ENCODE measurements at places on chromosomes 1 and 21.

GRCh38 chr1:205450448-205450847, 5.4 kb downstream of the BLACAT1 start:
- DNase-seq, result no peak

GRCh38 chr1:219523411-219523810, 89.5 kb downstream of the ZC3H11B start:
- DNase-seq, result no peak

DNA sequence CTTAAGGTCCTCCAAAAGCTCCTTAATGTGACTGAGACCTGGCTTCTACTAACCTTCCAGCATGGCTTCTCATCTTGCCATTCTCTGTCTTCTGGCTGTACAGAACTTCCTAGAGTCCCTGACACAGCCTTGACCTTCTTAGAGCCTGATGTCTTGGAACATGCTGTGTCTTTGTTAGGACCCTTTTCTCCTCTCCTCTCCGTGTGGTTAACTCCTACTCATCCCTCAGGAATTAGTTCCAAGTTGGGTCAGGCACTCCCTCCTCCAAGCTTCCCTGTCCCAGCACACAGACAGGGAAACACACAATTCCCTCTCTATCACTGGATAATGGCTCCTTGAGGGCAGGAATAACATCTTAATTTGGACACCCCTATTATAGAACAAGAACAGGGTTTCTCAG, 275.4 kb upstream of the USP24 start:
- no peak for DNase-seq

DNA sequence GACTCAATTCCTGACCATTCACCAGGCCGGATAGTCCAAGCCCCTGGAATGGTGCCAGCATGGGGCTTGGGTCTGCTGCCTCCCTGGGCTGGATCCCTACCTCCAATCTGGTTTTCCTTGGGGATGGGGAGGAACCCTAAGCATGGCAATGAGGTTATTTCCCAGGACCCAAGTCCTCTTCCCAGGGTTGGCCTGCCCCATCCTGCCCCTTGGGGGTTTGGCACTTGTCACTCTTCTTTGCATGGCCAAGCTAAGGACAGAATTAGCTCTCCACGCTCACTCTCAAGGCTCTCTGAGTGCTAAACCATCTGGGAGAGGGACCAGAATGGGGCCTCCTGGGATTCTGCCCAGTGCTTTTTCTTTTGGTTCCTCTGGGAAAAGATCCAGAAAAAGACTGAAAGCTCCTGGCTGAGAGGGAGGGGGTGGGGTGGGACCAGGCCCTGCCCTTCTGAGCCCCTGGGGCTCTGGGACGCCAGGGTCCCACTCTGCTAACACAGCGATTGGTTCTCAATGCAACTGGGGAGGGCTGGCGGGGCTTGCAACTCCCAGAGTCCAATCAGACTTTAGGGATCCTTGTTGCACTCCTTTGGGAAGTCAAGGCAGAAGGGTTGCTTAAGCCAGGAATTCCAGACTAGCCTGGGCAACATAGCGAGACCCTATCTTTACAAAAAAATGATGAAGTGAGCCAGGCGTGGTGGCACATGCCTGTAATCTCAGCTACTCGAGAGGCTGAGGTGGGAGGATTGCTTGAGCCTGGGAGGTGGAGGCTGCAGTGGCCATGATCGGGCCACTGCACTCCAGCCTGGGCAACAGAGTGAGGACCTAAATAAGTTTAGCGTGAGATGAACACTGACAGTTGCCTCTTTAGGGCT, 52.7 kb downstream of the DHRS3 start:
- DNase-seq, result no peak

DNA sequence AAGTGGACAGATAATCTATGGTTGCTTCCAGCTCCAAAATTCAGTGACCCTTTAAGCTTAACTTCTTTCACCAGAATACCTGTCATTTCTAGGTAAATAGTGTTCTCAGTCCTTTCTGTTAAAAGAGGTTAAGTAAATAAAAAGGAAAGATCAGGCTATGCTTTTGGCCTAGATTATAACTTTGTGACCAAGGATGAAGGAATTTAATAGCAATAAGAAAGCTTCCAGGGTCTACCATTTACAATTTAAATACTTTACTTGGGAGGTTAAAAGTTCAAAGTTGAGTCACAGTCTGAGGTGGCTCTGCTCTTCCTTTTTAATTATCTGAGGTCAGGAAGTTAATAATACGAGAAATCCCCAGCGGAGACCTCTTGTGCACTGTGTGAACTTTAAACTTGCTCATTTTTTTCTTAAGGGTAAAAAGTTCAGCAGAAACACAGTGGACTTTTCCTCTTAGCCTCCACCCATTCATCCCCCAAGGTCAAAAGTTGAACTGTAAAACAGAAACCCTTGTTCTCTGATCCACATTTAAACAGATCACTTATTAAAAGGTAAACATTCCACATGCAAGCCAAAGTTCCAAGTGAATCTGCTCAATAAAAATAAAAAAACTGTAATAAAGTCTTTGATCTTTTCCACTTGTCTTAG, 187.1 kb downstream of the NRIP1 start:
- peak; percentile 32 for DNase-seq

- no peak for DNase-seq
These were observed 22.2 kb downstream of the CD55 start for GRCh38 chr1:207343675-207344074.

DNA sequence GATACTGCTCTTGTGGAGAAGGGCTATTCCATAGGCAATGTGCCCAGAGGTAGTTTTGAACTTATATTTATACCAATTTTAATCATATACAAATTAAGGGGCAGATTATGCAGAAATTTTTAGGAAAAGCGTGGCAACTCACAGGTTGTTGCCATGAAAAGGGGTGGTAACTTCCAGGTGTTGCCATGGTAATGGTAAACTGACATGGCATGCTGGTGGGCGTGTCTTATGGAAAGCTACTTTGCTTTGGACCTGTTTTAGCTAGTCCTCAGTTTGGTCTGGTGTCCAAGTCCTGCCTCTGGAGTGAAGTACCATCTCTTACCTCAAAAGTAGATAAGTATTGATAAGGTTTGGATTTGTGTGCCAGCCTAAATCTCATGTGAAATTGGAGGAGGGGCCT, 7.9 kb upstream of the IL23R start:
- DNase-seq, result no peak

- DNase-seq, result no peak
These were observed 22.9 kb upstream of the RALGPS2 start for GRCh38 chr1:178702146-178702545.

DNA sequence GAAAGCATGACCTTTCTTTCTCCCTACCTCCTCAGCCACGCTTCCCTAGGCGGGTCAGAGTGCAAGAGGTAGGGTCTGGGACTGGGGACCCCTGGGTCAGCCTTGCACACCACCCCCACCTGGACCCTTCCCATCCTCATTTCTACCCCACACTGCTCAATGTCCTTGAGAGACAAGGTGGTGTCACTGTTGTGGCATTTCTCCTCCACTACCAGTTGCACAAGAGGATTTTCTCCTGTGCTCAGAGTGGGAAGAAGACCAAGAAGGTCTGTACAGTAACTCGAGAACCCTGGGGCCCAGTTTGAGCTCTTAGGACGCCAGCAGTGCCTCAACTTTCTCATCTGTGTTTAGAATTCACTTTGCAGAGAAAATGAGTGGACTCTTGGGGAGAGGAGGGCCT, 49.4 kb upstream of the CD34 start:
- no peak for DNase-seq

DNA sequence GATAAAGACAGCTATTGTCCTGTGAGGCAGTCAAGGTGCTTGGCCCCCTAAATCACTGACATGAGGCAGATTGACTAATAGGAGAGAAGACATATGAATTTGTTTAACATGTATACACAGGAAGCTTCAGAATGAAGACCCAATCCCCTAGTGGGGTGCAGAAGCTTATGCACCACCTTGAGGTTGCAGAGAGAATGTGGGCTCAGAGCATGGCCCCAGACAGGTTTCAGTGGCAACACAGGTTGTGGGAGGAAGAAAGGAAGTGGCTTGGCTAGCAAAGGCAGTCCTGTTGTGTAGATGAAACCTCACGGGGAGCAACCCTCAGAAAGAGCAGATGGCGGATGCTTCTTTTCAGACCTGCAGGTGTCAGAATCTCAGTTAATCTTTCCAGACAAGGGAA, 37.0 kb upstream of the PARP1 start:
- DNase-seq, result peak; percentile 70

DNA sequence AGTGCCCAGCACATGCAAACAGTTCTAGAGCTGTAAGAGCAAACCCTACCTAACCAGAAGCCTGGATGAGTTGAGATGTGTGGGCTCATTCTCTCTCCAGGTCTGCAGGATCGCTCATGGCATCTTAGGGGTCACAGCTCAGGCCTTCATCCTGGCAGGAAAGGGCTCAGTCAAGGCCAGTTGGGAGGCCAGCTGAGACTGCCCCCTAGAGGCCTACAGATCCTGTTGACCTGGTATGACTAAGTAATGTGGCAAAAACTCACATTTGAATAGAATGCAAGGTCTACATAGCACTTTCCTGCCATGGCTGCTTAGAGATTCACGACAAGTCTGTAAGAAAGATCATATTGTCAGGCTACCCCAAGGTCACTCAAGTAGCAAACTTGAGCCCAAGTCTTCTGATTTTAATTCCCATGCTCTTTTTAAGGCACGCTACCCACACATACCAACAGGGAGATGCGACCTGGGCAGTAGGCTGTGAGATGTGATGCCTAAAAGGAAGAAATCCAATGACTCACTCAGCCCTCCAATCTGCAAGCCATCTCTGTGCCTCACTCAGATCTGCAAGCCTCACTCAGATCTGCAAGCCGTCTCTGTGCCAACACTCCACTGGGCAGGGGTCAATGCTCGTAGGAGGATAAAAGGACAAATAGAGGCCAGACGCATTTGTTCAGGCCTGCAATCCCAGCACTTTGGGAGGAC, 5.1 kb upstream of the CAPN8 start:
- peak; percentile 31 for DNase-seq

GRCh38 chr1:243471026-243471685, 215.3 kb downstream of the SDCCAG8 start:
- DNase-seq, result no peak

DNA sequence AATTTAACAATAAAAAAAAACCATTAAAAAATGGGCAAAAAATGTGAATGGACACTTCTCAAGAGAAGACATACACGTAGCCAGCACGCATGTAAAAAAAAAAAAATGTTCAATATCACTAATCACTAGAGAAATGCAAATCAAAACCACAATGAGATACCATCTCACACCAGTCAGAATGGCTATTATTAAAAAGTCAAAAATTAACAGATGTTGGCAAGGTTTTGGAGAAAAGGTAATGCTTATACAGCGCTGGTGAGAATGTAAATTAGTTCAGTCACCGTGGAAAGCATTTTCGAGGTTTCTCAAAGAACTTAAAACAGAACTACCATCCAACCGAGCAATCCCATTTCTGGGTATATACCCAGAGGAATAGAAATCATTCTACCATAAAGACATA, 1091.5 kb upstream of the B3GALT2 start:
- no peak for DNase-seq

GRCh38 chr1:108792420-108792819, 45.9 kb downstream of the STXBP3 start:
- DNase-seq, result no peak

DNA sequence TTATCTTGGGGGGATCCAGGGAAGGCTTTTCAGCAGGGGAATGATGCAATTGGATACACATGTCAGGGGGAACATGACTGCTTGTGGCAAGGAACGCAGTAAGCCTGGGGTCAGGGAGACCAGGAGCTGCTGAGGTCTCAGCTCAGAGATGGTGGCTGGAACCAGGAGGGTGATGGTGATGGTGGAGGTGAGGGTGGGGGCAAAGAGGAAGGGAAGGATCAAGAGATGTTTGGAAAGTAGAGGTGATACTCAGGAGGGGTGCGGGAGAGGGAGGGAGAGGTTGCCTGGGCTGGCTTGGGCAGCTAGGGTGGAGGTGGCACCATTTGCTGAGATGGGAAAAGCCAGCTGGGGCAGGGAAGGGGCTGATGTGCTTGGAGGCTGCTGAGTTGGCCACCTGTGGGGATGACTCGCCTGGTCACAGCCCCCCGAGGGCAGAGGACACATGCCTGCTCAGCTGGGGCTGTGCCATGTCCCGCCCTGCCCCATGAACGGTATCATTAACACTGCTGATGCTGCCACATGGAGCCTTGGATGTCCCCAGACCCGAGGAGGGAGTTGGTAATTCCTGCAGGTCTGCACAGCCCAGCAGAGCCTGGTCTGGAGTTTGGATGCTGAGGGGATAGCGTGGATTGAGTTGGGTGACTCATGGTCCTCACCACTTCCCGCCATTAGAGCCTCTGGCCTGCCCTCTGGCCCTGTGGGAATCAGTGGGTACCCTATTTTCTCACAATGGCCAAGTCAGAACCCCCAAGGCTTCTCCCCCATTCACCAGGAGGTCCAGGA, 6.3 kb upstream of the PADI1 start:
- DNase-seq, result no peak

DNA sequence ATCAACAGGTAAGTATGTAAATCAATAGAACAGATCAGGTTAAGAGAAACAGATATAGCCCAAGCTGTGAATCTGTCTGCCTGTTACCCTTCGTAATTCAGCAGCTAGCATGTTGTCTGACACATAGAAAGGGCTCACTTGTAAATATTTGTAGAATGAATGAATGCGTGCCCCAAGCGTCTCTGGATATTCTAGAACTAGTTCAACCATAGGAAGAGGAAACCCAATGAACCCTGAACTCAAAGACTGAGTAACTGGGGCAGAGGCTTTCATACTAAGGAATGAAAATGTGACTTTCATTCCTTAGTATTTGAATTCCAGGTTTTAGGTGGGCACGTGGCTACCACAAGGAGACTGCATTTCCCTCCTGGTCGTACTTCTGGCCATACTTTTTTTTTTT, 60.1 kb upstream of the SMYD2 start:
- no peak for DNase-seq

- peak; percentile 78 for DNase-seq
These were observed at the start of gene ELF3 for GRCh38 chr1:202010180-202011015. ELF3 (plus strand) TSS chr1:202010587; CDS start chr1:202011137, 550 bp downstream.

DNA sequence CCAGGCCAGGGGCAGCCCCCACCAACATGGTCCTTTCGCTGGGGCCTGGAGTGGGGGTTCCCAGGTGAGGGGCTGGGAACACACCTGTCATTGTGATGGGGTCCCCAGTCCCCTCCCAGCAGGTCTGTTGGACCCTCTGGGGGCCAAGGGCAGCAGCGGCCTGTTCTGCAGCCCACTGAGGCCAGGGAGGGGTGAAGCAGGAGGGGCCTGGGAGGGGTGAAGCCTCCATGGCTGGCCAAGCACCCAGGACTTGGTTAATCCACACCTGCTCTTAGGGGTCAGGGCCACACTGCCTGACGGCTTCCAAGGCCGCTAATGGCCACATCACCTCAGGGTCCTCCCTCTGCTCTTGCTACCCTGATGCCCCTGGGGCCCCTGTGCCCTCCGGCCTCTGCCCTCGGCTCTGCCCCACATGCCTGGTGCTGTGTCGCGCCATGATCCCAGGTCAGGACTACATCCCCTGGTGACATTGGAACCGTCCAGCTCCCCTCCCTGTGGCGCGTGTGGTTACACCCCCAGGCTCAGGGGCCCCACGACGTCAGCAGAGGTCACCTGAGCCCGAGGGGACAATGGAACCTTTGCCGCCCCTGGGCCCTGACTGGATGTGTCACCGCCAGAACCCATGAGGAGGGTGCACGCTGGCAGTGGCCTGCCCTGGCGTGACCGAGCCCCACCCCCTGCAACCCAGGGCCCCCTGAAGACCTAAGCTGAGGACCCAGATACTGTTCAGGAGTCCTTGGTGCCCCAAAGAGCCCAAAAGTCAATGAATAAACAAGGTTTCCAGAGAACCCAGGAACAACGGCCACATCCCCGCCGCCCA, 7.0 kb downstream of the TNFRSF18 start:
- no peak for DNase-seq

All from GM13977 (cell line).